ENCODE measurements at places on chromosomes 4 and X.
A peak's percentile ranks its signal among the peaks of the same experiment; 100 is the strongest.

DNA sequence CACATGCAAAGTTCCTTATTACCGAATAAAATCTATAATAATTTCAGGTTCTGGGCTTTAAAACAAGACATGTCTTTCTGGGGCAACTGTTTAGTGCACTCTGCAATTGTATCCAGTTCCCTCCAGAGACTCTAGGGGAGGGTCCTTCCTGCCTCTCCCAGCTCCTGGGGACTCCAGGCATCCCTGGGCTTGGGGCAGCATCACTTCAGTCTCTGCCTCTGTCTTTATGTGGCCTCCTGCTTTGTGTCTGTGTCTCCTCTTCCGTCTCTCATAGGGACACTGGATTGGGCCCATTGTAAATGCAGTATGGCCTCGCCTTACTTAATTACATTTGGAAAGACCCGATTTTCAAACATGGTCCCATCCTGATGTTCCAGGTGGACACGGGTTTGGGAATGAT lies 10.9 kb upstream of the ASMTL start:
- no peak for DNase-seq

DNA sequence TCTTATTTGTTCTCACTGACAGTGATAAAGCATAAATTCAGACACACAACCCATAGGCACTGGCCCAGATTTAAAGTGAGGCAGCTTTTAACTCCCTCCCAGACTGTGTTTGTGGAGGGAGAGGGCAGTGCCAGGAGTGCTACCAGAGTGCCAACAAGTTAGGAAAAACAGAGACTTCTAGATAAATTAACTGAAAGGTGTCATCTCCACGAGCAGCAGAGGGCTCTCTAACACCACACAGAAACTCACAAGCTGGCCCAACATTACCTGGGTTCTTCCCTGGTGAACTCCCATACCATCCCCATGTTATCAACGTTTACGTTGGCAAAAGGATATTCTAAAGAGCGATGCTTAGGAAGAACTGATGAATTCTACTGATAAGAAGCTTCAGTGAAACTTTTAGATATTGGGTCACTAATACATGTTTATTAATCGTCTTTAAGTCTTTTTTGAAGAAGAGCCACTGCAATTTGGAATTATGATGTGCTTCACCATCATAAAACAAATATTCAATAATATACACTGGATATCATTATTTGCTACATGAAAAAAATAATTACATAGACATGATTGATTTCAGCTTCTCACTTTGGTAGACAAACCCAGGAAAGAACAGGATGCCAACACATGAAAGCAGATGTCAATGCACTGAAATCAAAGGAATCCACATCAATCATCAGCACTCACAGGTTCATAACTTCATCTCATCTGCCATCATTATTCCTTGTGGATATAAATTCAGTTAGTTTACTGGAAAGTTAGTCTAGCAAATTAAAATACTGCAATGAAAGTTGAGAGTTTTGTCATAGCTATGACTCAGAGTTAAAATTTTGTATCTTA lies 121.2 kb upstream of the NAP1L5 start:
- no peak for DNase-seq

DNA sequence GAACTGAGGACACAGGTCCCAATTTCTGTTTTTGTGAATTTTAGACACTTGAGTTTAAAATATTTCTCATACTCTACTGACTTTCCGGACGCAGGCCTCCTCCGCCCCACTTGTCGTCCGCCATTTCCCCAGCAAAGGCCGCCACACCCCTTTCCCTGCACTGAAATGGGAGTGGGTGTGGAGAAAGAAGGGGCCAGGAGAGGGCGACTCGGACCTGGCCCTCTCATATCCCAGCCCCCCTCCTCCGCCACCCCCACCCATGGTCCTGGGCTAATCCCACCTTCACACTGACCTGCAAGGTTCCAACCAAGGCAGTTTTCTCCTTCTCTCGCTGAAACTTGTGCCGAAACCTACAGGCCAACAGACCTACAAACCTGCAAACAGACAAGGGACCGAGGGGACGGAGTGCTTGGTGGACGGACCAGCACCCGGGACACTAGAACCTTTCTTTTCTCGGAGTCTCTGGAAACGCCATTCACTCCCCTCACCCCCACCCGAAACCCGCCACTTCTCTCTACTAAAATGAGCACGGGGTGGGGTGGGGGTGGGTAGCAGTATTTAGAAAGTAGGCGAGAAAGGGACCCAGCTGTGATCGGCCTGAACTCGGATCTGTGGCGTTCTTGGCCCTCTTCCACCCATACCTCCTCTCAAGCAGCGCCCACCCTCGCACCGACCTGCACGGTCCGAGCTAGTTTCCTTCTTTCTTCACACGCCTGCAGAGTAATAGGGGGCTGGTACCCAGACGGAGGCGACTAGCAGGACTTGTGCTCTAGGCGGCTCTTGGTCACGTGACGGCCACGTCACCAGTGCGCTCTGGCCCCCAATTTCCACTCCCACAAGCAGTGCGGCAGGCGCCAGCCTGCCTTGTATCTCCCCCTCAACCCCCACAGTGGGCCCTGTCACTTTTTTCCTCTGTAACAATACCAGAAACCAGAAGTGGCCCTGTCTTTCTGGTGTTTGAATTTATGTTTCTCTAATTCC lies at the start of gene ARMCX6:
Gene ARMCX6 (minus strand): TSS at position 790 of the 981 bp plus-strand sequence. CDS start 1,380 bp downstream, outside the sequence.
- no peak for DNase-seq

GRCh38 chr4:81179326-81179725 lies 35.7 kb downstream of the PRKG2 start:
- no peak for DNase-seq

GRCh38 chr4:182916483-182917181 lies 554 bp downstream of the DCTD start:
- peak; percentile 16 for DNase-seq

GRCh38 chr4:6804082-6804752 lies 21.7 kb downstream of the KIAA0232 start:
- DNase-seq, result no peak

GRCh38 chr4:86921608-86922252 lies 13.1 kb upstream of the AFF1 start:
- no peak for DNase-seq
